ENCODE measurements at places on chromosomes 5 and 9.

- no peak for DNase-seq
Observed at GRCh38 chr5:107593009-107593408, 77.7 kb downstream of the EFNA5 start.

DNA sequence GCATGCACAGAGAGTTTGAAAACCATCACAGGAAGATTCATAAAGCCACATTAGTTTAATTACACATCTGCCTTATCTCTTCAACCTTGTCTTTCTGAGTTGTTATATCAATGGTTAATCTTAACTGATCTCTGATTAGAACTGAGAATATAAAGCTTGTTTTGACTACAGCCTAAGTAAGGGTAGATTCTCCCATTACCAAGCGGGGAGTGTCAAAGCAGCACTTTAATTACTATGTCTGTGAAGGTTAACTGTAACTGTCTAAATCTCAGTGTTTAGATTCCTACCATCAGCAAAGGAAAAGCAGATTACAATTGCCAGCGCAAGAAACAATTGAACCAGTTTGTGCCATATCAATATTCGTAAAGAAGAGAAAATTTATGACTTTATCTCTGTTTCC lies 348.7 kb downstream of the CDH12 start:
- DNase-seq: no peak

GRCh38 chr5:144304688-144305087 lies 134.0 kb downstream of the KCTD16 start:
- no peak for DNase-seq

DNA sequence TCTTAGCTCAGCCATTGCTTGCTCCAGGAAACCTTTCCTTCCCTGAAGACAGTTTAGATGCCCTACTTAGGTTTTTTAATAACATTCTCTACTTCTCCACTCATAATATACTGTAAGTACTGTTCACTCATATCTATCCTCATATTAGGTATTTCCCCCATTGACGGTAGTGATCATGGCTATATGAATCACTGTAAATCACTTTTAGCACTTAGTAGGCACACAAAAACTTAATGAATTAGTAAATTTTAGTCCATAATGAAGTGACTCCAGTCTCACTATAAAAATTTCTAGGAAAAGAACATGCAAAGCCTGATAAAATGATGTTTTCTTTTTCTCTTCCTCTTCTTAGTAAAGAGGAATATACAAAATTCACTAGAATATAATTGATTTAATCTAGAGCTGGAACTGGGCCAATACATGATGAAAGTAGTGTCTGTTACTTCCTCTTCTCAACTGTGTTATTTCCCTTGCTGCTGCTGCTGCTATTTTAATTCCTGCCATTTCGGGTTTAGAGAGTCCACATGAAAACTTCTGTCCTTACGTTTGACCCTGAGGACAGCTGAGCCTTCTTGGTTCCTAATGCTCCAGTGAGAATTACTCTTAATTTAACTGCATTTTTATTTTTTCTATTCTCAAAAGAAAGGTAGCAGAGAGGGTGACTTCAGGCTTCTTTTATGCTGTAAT lies 73.5 kb downstream of the LNPEP start:
- no peak for DNase-seq

DNA sequence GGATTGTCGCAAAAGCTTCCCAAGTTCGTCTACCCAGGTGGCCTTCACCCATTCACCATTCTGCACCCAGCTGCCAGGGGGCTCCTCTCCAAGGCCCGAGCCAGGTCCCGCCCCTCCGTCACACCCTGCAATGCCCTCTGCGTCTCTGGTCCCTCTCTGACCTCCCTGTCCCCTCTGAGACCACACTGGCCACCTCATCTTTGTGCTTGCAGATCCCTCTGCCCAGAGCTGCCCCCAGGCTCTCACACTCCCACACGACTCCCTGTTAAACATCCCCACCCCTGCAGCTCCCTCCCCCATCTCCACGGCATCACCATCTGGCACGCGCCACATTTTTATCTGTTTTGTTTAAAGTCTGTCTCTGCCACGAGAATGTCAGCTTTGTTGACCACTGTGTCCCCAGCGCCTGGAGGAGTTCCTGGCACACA lies 243.6 kb downstream of the PBX3 start:
- no peak for DNase-seq

GRCh38 chr9:15501179-15501578 lies 9.6 kb downstream of the PSIP1 start:
- no peak for DNase-seq

DNA sequence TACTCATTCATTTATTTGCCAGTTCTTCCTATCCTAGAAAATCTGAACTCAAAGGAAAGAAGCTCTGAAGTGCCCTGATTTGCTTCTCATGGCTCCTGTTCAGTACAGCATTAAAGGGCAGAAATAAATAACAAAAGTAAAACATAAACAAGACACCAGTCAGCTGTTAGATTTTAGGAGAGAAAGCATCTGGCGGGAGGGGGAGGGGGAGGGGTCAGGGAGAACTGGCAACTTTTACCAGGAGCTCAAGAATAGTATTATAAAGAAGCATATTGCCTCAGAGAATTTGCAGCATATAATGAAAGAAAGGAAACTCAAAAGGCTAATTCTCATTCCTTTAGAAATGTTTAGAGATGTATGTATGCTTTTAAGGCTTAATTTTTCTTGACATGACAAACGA lies 68.1 kb downstream of the SEMA6A start:
- no peak for DNase-seq

DNA sequence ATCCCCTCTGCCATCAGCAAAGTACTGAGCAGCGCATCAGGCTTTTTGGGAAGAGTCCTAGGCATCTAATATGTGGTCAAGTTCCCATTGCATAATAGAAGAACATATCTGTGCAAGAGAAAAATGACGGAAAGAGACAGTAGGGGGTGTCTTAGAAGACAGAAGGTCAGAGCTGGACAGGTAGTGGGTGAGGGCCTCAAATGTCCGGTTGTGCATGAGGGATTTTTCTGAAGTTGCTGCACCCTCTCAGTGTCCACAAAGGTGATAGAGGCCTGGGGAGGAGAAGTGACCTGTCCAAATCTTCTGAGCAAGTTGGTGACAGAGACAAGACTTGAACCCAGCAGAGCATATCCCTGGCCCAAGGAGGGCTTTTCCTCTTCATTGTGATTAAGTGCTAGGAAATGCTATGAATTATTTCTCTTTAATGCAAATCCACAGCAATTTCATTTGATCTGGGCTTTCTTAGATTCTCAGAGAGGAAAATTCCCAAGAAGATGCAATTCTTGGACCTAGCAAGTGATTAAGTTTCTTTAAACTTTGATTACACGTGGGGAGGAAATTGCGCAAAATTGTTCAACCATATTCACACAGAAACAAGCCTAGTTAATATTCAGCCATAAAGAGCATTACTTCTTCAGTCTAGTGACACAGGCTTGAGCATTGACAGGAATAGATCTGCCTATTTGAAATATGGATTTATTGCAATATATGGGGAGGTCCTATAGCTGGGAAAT lies at the start of gene OR2S2:
OR2S2 (minus strand) TSS at position 51 of the 734 bp plus-strand sequence. CDS start 56 bp downstream, outside the sequence.
- no peak for DNase-seq

DNA sequence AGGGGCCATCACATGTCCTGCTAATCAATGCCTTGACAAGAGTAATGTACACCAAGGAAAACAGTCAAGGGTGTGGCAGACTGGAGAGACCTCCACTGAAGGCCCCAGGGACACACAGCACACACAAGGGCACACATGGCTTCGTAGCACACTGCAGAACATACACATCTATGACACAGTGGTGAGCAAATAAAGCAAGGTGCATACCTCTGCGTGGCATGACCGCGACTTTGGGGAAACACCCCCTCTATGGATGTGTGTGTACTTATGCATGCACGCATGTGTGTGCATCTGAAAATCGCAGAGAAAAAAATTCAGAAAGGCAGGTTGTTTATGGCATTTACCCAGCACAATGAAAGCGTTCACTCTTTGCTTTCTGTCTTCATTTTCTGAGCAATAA lies 20.5 kb downstream of the SEMA4D start:
- DNase-seq: no peak

GRCh38 chr5:60226128-60226527 lies 332.6 kb upstream of the PDE4D start:
- no peak for DNase-seq

- no peak for DNase-seq
Observed at GRCh38 chr5:161093100-161093499, 241.1 kb upstream of the ATP10B start.

DNA sequence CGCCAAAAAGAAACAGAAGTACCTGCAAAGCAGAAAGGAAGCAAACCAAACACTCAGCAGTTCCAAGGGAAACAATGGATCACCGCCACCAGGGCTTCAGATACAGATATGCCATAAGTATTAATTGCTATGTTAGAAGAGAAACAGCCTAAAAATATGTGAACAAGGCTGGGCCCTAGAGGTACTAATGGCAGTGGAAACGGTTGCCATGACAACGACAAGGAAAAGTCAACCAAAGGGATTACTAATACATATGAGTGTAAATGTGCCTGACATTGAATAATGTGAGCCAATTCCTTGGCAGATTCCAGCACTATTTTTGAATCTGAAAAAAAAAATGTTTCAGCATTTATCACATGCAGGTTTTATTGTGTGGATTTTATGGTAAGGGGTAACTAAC lies 75.0 kb downstream of the CAVIN4 start:
- DNase-seq: no peak
